ENCODE measurements at places on chromosomes 6 and 20. TPM values are rescaled to one million over a fixed set of nuclear protein-coding genes. Genes with fewer than 3 reads are reported as not detected.

The HAO1 gene
- not detected for total RNA-seq

The OLIG3 gene
- total RNA-seq, result not detected

The PTK6 gene
- 107 TPM for total RNA-seq

The IPCEF1 gene
- under 0.01 TPM for total RNA-seq

The SEL1L2 gene
- not detected for total RNA-seq
